ENCODE measurements at places on chromosomes 3 and 15.

- no peak for DNase-seq
These were observed 118.7 kb downstream of the NUP210 start for GRCh38 chr3:13301286-13301987.

DNA sequence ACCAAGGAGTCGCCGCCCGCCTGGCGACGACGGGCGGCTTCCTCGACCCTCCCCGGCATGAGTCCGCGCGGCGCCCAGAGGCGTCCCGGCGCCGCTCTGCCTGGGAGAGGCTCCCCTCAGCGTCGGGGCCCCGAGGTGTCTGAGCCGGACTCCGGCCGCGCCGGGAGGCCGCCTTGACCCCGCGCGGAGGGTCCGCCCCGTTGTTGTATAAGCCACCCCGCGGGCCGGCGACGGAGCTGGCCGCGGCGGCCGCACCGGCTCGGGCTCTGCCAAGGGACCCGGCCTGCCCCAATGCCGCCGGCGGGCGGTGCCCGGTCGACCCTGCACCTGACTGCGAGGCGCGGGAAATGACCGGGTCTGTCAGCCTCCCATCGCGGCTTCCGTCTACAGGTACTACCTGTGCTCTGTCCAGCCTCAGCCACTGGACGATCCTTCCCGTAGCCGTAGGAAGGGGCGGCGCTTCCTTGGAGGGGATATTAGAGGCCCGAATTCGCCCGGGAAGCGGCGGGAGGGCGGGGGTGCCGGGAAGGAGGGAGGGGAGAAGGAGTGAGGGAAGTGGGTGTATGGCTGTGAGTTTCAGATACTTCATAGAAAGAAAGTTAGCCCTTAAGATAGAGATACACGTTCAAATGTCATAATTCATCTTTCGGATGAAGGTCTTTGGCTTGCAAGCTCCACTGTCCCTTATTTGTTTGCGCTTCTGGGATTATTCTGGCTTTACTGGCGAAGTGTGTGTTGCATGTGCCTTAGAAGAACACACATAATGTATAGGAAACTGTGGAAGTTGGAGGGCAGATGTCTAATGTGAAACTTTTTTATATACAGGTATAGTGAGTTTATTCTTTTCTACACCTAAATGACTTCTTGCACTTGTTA is 620 bp downstream of the ABHD5 start:
- no peak for DNase-seq

DNA sequence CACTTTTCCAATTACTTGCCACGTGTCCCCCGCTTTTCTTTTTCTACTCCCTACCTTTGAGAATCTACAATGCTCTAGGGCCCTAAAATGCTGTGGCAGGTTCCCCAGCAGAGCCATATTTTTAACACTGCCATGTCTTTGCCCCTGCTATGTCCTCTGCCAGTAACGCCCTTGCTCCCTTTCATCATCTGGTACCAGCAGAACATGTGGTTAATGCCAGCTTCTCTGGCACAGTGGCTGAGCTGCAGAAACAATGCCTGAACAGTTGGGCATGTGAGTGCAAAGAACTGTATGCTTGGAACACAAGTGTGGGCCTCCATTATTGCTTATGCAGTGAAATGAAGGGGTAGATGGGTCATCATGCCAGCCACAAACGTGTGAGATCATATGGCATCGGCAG is 287.6 kb downstream of the NEK10 start:
- no peak for DNase-seq

GRCh38 chr15:53558384-53558783 is 201.1 kb downstream of the WDR72 start:
- no peak for DNase-seq

- no peak for DNase-seq
These were observed 150.8 kb downstream of the PEX5L start for GRCh38 chr3:179885950-179886349.

- no peak for DNase-seq
These were observed 465.1 kb downstream of the MAGI1 start for GRCh38 chr3:65573548-65574116.

GRCh38 chr15:99385865-99386264 is 134.6 kb downstream of the LRRC28 start:
- DNase-seq: no peak

GRCh38 chr15:98804057-98804380 is 155.7 kb downstream of the IGF1R start:
- no peak for DNase-seq

DNA sequence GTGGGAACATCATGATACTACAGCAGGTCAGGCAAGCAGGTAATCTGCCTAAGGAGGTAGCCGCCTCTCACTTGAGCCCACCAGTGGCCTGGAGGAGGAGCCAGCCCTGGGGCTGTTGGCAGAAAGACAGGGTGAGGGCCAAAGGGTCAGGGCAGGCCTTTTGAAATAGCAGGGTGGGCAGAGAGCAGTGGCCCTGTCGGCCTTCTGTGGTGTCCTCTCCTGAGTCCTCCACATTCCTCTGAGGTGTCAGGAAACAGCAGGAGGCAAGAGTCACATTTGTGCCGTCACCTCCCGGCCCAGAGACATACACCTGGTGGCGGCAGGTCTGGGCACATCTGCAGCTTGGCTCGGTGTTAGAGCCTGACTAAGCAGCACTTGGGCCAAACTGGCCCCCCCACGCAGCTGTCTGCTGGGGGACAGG is 3.9 kb upstream of the BNC1 start:
- no peak for DNase-seq
